ENCODE measurements at places on chromosomes 16 and 17. TPM values are rescaled to one million over a fixed set of nuclear protein-coding genes. Genes with fewer than 3 reads are reported as not detected.

- DNase-seq = no peak
These were observed 197.3 kb downstream of the ANKFN1 start for GRCh38 chr17:56350592-56350991.

DNA sequence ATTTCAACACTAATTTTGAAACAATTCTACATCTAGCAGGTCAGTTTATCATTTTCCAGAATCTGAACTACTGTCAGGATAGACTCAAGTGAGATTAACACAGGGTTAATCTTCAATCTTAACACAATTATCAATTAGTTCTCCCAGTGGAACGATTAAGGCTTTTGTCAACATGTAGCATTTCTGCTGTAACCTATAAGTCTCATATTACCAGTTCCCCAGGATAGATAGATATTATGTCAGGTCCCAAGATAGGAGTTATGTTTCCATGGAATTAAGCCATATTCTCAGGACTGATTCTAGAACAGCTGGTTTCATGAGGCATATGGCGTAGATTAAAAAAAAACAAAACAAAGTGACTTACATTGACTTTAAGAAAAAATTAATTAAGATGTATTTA is 4.4 kb upstream of the FBF1 start:
- DNase-seq = no peak

DNA sequence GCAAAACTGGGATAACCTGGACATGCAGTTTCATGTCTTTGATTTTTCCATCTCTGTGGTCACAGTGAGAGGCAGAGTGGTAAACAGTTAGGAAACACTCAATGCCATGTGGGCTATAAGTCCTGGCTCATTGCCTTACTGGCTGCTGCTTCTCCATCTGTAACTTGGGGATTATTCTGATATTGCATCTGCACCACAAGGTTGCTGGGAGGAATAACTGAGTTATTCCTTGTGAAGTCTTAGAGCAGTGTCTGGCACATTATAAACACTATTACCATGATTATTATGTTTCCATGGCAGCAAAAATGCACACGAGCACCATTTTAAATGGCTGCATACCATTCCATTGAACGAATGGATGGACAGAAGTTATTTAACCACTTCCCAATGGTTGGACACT is 111.7 kb upstream of the CDH5 start:
- DNase-seq = no peak

The SALL1 gene
- total RNA-seq = not detected

DNA sequence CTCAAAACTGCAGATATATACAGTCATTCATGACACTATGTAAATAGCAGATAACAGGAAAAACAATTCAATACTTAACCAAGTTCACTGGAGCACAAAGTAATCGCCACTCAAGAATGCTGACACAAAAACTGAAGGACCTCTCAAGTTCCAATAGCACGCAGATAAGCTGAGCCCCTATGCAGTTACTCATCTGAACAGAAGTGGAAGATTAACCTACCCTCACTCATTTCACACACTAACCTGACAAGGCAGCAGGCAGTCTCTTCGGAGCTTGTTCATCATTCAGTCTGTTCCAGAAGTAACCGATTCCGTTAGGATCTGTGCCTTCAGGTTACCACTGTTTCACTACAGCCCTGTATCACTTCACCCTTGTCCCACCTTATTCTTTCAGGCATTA is 6.0 kb downstream of the HELZ start:
- DNase-seq = no peak

The IRX3 gene
- total RNA-seq = not detected

- DNase-seq = no peak
These were observed 13.3 kb downstream of the SLC16A3 start for GRCh38 chr17:82241926-82242697.

The STAC2 gene
- not detected for total RNA-seq

The RND2 gene
- total RNA-seq = 0.30 TPM

GRCh38 chr16:16120382-16121184 is 102.7 kb downstream of the ABCC6 start:
- no peak for DNase-seq

The RHOT2 gene
- 129 TPM for total RNA-seq

DNA sequence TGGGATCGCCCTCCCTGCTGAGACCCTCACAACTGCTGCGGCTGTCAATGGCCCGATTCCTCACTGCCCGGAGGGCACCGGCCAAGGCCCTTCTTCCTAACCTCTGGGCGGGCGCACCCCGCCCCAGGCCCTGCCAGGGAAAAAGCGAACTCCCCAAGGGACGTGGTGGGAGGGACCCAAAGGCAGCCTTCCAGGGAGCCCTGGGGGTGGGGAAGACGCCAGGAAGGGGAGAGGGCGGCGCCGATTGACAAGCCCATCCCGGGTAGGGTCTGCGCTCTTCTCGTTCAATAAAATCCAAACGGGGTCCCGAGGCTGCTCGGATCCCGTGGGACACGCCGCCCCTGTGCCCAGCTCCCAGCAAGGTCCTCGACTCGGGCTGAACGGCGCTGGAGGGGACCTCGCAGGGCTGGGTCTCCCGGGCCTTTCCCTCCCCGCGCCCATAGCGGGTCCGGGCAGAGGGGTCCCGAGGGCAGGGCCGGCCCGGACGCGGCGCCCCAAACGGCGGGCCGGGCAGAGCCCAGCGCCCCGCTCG is 416 bp downstream of the KIFC3 start:
- no peak for DNase-seq

The SYT17 gene
- 6.0 TPM for total RNA-seq

DNA sequence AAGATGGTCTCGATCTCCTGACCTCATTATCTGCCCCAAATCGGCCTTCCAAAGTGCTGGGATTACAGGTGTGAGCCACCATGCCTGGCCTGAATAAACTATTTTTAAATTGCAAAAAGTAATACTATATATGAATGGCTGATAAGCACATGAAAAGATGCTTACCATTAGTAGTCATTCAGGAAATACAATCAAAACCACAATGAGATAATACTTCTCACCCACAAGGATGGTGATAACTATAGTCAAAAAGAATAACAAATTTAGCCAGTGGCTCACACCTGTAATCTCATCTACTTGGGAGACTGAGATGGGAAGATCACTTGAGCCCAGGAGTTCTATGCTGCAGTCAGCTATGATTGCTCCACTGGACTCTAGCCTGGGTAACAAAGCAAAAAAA is 2.4 kb upstream of the TACO1 start:
- no peak for DNase-seq

DNA sequence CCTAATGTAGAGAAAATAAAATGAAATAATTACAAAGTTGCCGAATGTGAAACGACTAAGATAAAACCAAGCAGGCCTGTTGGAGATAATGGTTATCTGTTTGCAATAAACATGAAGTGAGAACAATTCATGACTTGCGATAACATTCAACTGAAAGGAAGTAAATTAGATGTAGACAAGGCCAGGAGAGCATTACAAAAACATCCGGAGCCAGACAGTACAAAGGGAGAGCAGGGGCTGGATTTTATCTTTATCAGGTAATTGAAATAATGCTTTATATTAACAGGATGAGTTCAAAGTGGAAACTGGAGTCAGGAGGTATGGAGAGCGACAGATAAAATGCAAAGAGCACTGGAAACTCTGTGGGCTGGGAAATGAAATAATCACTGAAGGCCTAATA is 265.6 kb upstream of the GOT2 start:
- no peak for DNase-seq

DNA sequence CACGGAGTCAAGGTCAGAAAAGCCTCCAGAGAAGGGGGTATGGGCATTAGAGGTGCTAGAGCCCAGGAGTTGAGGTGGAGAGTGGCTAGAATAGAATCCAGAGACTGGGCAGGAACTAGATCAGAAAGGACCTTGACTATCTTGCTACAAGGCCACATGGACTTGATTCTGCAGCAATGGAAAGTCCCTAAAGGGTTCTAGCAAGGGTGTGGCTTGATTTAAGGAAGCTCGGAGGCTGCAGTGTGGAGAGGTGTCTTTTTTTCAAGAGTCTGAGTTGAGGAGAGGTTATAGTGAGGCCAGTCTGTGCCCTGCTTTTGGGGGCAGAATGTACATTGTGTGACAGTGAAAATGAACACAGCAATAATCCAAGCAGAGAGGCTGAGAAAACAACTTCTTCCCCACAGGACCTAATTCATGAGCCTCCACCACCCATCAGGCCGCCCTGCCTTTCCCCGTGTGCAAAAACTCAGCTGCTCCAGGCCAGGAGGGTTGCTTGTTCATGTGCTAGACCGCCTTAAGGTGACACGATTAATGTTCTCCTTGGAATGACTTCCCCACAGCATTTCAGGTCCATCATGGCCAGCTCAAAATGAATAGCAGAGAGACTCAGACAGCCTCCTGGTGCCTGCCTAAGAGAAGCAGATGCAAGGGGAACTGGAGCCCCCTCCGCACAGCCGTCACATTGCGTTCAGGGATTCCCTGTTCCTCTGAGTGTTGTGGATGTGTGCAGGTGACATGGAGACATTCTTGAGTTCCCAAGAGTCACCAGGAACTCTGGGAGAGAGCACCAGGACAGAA is 8.7 kb upstream of the BEAN1 start:
- no peak for DNase-seq

DNA sequence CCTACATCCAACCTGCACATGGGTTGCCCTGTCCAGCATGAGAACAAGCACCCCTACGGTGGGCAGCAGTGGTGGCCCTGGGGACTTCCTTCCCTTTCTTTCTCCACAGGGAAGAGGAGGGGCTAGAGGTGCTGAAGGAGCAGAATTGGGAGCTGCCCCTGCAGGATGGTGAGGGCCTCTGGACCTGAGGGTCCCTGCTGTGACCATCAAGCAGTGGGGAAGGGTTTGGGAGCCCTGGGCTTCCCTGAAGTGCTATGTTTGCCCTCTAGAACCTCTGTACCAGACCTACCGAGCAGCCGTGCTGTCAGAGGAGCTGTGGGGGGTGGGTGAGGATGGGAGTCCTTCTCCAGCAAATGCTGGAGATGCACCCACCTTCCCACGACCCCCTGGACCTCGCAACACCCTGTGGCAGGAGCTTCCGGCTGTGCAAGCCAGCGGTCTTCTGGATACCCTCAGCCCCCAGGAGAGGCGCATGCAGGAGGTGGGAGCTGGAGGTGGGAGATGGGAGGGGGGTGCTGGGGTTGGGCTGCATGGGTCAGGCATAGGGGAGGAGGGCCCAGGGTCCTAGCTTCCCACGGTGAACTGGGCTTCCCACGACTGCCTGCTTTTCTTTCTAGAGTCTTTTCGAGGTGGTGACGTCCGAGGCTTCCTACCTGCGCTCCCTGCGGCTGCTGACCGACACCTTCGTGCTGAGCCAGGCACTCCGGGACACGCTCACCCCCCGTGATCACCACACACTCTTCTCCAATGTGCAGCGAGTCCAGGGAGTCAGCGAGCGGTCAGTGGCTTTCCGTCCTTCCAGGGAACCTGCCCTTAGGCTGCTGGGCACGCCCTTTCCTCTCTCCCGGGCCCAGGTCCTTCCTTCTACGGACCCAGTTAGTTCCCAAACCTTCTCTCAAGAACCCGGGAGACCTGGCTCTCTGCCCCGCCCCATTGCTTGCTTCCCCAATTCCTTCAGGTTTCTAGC is 5.0 kb downstream of the ARHGEF15 start:
- DNase-seq = no peak

The TNRC6C gene
- total RNA-seq = 33.9 TPM

GRCh38 chr17:72556944-72557826 is 436.4 kb downstream of the SOX9 start:
- peak; percentile 74 for DNase-seq

The ZPBP2 gene
- not detected for total RNA-seq

- DNase-seq = no peak
These were observed 21.8 kb upstream of the NAGLU start for GRCh38 chr17:42514279-42514678.

- peak; percentile 54 for DNase-seq
These were observed 483 bp downstream of the RPA1 start for GRCh38 chr17:1830288-1830687.

GRCh38 chr17:75816693-75817092 is 27.5 kb downstream of the UNC13D start:
- DNase-seq = no peak

All from OCI-LY7 (cell line).